Stimulated activated CD8-positive, alpha-beta memory T cell treated with anti-CD3 and anti-CD28 coated beads, Interleukin-7, amount 100 ng/mL, for 4 hours (primary cell): ENCODE measurements at places on chromosomes 2 and 18.

- no peak for DNase-seq
Measured at GRCh38 chr2:11576398-11576797, 42.6 kb downstream of the GREB1 start.

GRCh38 chr2:234003972-234004617, 46.4 kb upstream of the SPP2 start:
- no peak for DNase-seq

GRCh38 chr2:143458258-143459190, 329.3 kb downstream of the ARHGAP15 start:
- no peak for DNase-seq

- DNase-seq = peak; percentile 37
Measured at GRCh38 chr18:58045242-58046092, 1.4 kb downstream of the NEDD4L start.

GRCh38 chr2:7620255-7620654, 703.0 kb downstream of the RNF144A start:
- no peak for DNase-seq

GRCh38 chr2:136766073-136766404, 694 bp downstream of the THSD7B start:
- DNase-seq = no peak

DNA sequence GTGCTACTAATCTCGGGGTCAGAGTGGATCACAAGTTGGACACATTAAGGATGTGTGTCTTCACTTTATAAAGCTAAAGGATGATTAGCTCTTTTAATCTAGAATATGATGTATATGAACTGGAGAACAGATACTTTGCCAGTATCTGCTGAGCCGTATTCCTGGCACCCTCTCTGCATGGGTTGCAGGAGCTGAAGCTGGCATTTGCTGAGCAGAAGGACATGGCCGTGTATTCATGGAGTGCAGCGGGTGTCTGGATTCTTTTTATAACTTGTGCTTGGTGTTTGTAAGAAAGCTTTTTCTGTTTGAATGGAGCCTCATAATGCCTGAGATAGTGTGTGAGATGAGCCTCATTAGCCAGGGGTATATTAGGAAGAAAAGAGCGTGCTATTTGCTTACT, 103.9 kb upstream of the MCFD2 start:
- no peak for DNase-seq

- DNase-seq = no peak
Measured at GRCh38 chr2:169637620-169638019, 53.5 kb downstream of the PPIG start.

DNA sequence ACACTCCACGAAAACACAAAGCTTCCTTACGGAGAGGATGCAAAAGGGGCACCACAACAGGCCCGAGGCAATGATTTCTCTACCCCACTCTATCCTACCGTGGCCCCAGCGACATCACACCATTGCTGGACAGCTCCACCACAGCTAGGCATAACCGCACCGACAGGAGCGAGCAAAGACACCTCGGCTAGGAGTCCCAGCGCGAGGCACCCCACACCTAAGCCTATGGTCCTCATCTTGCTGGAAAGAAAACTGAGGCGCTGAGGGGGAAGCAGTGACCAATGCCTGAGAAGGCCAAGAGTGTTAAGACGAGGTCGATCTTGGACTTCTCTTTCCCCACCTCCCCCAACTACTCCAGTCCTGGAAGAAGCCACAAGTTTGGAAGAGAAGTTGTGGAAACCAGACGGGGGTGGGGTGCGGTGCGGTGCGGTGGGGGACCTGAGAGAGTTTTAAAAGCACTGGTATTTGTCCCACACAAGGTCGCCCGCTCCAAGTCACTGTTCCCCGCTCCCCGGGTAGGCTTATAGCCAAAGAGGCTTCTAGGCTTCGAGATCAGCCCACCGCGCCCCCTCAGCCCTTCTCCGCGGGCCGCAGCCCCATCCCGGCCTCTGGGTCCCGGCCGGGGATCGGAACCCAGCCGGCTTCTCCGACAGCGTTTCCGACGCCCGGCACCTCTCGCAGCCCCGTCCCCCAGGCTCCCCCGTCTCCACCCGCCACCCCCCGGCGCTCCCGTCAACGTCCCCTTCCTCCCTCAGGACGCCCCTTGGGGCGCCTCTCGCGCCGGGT, 766 bp downstream of the PDE6D start:
- DNase-seq = no peak

- no peak for DNase-seq
Measured at GRCh38 chr2:170017860-170018532, 160.0 kb upstream of the MYO3B start.

DNA sequence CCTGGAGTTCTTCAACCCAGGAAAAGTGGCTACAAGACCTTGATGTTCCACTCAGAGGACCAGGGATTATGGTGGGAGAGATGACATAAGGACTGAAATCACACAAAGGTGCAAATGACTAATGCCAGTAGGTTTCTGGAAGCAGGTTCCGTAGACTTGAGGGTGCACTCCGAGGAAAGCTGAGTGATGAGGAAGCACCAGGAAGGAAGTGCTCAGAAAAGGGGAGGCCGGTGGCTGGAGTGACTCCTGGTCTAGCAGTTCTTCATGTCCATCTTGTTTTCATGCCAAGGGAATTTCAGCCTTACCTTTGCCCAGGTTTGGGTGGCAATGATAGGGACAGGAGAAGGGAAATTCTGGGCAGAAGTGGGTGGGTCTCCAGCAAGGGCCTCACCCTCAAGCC, 74.5 kb downstream of the TMEM17 start:
- DNase-seq = no peak

DNA sequence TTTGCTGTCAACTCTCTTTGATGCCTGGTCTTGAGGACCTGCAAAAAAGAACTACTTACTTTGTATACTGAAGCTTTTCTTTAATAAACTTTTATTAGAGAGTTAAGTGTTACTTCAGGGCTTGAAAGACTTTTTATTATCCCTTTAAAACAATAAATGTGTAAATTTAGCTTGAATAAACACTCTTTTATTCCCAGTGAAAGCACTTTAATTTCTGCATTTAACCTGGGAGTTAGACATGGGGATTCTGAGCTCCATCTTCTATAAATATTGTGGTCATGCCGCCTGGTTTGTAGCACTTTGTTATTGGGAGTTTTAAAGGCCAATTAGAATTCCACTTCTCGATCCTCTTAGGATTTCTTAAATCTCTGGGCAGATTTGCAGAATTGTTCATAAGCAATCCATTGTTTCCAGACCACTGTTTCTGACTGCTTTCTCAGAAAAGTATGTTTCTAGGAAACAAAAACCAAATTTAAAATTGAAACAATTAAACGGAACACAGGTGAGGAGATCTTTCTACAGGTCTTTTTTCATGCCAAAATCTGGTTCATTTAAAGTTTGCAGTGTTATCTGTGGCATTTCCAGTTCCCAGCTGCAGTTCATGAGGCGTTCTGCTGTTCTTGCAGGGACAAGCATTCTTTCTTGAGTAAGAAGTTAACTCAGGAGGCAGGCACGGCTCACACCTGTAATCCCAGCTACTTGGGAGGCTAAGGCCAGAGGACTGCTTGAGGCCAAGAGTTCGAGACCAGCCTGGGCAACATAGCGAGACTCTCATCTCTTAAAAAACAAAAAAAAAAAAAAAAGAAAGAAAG, 18.1 kb upstream of the E2F6 start:
- no peak for DNase-seq

- DNase-seq = no peak
Measured at GRCh38 chr2:20062615-20063545, 11.5 kb upstream of the LAPTM4A start.

DNA sequence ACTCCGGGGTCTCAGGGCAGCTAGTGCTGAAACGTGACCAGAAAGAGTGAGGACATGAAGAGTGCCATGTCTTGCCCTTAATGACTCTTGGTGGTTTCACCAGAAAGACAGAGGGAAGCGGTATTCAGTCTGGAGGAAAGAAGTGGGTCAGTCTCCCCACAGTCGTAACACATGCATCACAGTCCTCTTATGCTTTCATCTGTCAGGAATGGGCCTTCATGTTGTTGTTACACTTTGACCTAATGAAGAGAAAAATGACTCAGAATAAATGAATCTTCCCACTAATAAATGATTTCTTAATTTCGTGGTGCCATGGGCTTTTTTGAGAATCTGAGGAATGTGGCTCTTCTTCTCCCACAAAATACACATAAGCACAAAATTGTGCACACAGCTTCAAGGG, 103.2 kb downstream of the SLC8A1 start:
- DNase-seq = no peak

DNA sequence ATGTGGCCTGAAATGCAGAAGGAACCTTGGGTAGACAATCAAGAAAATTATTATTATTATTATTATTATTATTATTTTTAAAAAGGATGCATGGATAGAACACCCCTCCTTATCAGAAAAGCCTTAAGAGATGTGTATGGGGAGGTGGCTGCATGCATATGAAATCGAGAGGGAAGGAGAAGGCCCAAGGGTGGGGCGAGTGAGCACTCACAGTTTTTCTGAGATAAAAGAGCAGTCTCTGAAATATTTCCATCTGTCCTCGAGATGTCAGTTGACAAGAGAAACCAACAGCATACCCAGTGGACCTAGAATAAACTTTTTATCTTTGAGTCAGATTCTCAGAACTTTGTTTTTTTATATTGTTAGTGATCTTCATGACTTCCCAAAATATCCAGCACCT, 282.9 kb downstream of the GPD2 start:
- DNase-seq = no peak
